ENCODE measurements at places on chromosomes 12 and 14.

DNA sequence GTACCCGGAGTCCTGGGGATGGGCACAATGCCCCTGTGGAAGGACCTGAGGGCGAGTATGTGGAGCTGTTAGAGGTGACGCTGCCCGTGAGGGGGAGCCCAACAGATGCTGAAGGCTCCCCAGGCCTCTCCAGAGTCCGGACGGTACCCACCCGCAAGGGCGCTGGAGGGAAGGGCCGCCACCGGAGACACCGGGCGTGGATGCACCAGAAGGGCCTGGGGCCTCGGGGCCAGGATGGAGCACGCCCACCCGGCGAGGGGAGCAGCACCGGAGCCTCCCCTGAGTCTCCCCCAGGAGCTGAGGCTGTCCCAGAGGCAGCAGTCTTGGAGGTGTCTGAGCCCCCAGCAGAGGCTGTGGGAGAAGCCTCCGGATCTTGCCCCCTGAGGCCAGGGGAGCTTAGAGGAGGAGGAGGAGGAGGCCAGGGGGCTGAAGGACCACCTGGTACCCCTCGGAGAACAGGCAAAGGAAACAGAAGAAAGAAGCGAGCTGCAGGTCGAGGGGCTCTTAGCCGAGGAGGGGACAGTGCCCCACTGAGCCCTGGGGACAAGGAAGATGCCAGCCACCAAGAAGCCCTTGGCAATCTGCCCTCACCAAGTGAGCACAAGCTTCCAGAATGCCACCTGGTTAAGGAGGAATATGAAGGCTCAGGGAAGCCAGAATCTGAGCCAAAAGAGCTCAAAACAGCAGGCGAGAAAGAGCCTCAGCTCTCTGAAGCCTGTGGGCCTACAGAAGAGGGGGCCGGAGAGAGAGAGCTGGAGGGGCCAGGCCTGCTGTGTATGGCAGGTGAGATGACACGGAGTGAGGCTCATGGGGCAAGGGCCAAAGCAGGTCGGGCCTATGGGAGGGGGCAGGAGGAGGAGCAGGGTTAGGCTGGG is 4.5 kb downstream of the ARHGEF40 start:
- no peak for DNase-seq

DNA sequence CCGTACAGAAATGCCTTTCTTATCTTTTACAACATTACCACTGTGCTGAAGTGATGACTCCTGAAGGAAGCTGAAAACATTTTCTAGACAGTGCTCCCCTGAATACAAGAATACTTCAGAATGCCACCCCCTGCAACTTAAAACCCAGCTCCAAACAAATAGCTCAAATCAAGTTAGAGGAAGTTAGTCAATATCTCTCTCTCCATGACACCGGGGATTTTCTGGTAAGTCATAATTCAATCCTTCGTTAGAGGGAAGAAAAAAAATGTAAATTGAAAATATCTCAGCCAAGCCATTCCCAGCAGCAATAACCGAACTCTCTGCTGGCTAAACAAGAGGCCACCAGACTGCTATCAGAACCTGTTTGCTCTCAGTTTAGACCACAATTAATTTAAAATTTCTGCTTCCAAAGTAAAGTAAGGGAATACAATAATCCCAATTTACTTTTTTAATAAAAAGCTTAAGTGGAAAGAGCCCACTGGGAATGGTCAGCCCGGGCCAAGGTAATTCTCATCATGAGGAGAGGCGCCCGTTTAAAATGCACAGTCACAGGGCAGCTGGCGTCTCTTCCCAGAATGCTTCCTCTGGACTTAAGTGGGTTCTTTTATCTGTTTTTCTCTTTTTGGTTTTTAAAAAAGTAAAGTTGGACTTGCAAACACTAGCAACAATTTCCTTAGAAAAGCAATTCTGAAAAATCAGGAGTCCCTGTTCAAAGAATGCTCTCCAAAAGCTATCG is 710.1 kb upstream of the STXBP6 start:
- no peak for DNase-seq

DNA sequence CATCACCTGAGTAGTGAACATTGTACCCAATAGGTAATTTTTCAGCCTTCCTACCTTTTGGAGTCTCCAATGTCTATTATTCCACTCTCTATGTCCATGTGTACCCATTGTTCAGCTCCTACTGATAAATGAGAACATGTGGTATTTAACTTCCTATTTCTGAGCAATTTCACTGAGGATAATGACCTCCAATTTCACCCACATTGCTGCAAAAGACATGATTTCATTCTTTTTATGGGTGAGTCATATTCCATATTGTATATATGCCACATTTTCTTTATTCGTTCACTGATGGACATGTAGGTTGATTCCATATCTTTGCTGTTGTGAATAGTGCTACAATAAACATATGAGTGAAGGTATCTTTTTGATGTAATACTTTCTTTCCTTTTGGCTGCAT is 16.4 kb upstream of the BTG1 start:
- DNase-seq = no peak

DNA sequence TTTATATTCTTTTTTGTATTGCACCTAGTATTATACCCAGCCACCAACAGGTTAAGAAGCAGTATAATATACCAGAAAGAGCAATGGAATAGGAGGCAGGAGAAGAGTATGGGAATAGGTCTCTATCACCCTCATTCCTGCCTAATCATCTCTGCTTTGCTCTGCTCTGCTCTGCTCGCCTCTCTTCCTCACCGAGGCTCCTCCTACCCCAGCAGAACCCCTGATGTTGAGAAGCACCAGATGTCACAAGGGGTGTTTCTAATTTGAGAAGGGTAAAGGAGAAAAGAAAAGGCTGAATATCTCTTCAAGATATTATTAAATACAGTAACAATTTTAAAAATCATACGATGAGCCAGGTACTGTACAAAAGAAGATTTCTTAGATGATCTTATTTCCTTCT is 89.0 kb downstream of the STON2 start:
- no peak for DNase-seq

DNA sequence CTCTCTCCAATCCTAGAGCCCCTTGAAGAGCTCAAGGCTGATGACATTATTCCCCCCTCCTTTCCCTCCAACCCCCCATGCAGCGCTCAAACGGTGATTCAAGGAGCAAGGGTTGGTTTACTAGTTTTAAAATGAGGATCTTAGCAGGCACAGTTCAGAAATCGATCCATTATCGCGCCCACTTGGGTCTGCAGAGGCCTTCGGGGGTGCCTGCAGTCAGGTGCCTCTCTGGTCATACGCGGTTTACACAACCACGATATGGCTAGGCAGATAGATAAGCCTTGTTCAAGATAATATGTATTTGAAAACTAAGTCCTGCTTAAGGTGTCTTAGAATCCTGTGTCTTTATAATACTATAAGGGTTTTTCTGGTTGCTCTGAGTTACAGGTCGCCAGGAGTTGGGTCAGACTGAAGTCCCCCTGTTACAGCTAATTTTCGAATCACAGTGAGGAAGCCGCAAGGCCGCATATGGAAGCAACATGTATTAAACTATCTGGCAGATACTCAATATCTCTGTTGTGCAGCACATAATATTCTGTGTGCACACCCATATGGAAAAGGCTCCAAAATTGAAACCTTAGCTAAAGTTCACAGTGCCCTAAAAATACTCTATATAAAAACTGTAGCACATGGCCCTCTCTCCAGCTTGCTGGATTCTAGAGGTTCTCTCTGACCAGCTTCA is 10.0 kb downstream of the BHLHE41 start:
- DNase-seq = no peak

DNA sequence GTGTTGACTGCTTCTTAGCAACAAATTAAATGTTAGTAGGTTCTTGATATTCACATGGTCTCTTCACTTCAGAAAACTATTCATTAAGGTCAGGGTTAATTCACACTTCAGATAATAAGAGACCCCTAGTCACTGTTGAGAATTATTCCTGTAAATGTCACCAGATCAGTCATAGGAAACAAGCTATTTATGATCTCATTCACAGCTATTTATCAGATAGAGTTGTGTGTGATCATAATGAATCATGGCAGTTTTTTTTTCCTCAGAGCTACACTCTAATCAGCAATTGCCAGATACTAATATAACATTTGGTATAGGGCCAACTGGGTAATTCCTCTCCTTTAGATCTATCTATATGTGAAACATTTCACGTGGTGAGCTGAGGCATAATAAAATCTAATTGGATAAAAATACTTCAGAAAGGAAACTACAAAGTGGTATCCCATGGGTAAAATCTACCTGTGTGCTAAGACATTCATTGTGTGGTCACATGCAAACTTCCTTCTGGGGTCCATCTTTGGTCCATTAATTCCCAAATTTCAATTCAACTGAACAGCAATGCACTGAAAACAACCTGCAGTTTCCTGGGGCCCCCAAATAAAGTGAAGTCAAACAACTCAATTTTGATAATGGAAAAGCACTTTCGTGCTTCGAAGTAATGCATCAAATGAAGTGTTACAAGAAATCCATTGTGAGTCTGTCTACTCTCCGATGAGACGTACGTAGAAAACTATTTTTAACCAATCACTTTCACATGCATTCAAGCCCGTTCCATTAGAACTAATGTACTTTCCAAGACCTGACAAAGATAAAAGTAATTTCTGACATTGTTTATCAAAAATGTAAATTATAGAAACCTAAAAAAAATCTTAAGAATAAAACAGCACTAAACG is 197.0 kb downstream of the ACSS3 start:
- DNase-seq = no peak

DNA sequence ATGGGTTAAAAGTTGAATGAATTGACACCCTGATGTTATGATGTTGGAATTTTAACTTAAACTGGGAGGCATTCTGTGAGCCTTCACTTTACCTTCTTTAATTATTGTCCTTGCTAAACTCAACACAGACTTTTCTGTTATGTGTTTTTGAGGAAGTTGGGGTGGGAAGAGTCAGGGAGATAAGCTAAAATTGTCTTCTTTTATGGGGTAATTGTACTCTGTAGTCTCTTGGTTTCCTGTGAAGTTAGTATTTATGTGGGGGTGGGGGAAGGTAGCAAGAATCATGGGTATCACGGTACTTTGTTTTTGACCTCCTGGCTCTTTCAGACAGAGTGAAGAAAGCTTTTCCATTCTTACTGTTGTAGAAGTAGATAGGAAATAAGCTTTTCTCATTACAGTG is 32.9 kb downstream of the RAB21 start:
- no peak for DNase-seq

GRCh38 chr12:108128221-108129016 is 669 bp upstream of the WSCD2 start:
- no peak for DNase-seq

- no peak for DNase-seq
Measured at GRCh38 chr12:13727707-13728195, 253.7 kb downstream of the GRIN2B start.

DNA sequence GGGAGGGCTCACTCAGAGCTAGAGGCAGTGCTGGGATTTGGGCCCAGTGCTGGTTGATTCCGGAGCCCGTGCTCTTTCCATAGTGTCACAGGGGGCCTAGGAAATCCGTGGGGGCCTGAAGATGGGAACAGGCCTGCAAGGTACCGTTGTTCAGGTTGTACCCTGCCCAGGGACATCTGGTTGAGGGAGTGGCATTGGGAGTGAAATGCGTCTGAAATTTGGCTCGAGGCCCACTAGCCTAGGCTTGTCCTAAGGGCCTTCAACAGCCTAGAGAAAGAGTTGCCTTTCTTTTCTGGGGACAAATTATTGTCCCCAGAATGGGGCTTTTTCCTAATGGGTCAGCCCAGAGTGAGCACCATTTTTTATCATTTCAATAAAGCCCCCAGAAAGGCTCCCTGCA is 26.4 kb upstream of the FAM222A start:
- no peak for DNase-seq

GRCh38 chr14:82482345-82482744 is 948.7 kb upstream of the SEL1L start:
- no peak for DNase-seq

- DNase-seq = no peak
Measured at GRCh38 chr12:114674251-114675047, 9.5 kb downstream of the TBX3 start.

DNA sequence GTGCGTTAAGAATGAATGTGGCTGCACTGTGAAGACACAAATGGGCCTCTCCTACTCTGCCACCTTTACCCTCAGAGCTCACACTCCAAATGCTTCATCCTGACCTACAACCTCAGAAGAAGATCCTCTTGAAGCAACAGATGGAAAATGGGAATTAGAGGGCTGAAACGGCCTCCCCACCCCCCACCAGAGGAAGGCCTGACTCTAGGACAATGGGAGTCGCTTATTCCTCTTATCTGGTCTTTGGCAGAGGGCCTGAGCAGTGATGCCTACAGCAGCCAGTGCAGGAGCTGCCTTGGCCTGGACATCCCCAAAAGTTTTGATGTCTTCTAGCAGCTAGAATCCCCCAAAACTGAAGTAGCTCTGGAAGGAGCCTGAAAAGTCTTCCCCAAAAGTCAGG is 29.2 kb downstream of the BTBD7 start:
- no peak for DNase-seq

DNA sequence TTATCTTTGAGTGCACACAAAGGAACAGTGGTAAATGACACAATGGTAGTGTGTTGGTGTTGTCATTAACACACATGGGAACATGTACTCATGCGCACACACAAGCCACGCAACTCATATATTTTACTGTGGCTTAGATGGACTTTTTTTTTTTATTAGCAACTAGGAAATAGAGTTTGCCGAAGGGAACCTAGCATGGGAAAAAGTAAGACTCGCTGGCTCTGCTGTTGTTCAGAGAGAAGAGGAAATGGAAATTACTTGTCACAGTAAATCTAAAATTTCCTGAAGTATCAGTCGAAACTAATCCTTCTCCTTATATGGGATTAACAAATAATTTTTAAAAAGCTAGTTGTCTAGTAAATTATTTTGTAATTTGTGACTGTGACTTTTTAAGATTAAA is 33.7 kb upstream of the IL22 start:
- no peak for DNase-seq

DNA sequence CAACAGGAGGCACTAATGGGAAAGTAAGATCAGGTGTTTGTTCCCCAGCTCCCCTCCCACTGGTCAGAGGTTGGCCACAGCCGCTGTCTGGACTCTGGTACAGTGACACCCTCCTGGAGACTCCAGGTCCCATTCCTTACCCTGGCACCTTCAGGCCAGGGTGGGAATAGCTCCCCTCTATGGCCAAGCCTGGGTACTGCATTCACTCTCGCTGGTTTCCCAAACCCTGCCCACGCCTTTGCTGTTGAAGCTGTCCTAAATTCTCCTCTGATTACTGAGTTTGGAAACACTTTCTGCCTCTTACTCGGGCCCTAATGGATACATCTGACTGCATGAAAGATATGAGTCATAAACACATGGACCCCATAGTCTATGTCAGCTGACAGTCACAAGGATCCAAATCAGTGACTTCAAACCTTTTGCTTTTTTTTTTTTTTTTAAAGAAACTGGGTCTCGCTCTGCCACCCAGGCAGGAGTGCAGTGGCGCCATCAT is 17.9 kb downstream of the HRK start:
- no peak for DNase-seq

DNA sequence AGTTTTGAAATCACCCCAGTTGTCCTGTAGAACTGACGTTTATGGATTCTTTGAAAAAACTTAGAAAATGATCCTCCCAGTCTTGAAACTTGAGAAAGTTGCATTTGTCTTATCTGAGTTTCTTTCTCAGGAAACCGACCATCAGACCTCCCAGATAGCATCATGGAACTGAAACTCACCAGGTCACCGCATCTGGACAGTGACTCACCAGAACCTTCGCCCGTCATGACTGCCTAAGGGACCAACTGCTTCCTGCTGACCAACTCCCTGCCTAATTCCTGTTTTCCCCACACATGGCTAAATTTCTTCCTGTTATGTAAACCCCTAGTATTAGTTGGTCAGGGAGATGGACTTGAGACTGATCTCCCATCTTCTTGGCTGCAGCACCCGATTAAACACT is 175.7 kb downstream of the RIMBP2 start:
- no peak for DNase-seq

Measured in stimulated activated CD4-positive, alpha-beta T cell treated with anti-CD3 and anti-CD28 coated beads, Interleukin-12 subunit alpha, Interleukin-12 subunit beta, amount 100 ng/mL, for 24 hours (primary cell).